ENCODE measurements at places on chromosomes 12 and 14.

DNA sequence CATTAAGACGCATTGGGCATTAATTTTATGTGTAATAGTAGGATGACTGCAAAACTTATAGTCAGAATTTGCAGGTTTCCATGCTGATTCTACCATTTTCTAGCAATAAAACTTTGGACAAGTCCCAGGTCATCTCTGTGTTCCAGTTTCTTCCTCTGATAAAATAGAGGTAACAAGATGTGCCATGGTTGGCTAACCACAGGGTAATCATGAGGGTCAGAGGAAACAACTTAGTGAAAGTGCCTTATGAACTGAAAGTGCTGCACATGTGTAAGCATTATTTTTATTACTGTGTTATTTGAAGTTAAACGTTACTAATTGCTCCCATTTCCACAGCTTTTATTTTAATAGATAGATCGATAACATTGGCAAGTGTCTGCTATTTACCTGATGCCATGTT lies 21.1 kb downstream of the SMCO2 start:
- no peak for DNase-seq

- no peak for DNase-seq
Measured at GRCh38 chr12:25985316-25986175, 27.1 kb downstream of the RASSF8 start.

DNA sequence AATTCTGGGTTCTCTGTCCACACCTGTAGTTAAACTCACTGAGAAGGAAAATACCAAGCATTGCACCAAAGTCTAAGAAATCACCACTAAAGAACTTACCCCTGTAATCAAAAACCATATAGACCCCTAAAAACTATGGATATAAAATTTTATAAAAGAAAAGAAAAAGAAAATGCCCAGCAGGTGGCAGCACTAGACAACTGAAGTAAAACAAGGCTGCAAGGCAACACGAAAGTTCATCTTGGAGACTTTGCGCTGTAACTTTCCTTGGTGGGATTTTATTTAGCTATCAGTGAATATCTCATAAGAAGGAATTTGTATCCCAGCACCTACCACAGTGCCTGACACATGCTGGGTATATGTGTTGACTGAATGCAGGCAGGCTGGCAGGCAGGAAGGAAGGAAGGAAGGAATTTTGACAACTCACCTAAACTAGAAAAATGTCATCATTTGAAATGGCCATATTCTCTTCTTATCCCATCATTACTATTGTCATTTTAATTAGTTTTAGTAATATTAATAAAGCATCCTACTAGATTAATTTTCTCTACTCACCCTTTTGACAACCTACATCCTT lies 68.2 kb upstream of the ETV6 start:
- DNase-seq = peak; percentile 33

DNA sequence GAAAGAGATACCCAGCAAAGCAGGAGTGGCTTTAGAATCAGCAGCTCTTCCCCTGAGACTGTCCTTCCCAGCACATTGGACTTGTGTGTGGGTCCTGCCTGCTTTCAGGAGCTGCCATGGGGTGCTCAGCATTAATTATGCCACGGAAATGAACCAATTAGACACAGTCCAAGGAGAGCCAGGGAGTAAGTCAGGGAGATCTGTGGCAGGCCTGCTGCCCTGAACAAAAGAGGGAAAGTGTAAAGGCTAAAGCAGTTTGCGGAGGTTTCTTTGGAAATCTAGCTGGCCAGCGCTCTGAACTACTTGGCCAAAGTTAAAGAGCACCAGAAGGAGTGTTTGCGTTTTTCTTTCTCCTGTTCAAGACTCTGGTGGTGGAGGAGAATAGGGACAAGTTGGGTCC lies 65.7 kb upstream of the SRSF5 start:
- no peak for DNase-seq

DNA sequence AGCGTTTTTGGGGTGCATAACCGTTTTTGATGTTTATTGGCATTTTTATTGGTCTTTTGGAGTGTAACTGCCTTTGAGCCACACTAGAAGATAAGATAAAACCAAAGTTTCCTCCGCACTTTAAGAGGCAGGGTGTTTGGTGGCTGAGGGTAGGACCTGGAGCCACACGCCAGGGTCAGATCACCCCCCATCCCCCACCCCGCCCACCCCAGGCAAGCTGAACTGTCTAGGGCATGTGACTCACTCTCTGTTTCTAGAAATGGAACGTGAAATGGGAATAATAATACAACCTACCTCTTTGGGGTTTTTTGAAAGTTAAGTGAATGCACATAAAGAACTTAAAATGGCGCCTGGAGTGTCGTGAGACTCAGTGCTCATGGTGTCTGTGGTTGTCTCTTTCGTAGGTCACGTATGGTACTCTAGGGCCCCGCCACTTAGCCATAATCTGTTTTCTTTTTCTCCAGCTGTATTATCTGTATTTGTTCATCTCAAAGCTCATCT lies 56.0 kb downstream of the PPP2R5C start:
- no peak for DNase-seq

DNA sequence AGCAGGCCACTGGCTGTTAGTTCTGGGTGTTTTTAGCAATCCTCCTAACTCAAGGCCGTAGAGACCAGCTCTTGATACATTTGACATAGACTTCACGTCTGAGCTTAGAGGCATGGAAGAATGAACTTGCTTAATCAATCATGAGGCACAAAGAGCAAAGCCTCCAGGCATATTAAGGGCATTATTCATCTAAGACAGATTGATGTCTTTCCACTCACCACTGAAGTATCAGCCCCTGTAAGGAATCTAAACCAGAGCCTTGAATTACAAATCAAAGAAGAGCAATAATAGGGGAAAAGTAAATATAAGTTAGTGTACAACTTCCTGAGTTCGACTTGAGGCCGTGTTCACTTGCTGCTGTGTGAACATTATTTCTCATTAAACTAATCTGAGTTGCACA lies 1470.7 kb downstream of the AACS start:
- no peak for DNase-seq

- peak; percentile 56 for DNase-seq
Measured at GRCh38 chr12:26195641-26196420, 458 bp downstream of the SSPN start.

DNA sequence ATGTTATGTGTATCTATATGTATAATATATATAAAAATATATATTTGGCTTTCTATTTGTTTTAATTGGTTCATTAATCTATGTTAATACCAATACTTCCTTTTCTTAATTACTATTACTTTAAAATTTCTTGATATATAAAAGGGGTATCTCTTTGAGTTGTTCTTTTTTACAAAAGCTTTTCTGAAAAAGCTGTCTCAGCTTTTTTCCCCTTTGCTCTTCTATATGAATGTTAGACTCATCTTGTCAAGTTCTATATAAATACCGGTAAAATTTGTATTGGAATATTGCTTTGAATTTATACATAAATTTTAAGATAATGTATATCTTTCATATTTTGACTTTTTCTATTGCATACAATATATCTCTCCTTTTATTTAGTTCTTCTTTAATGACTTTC lies 139.8 kb upstream of the FOXG1 start:
- no peak for DNase-seq

GRCh38 chr14:69354383-69355153 lies 43.5 kb downstream of the ERH start:
- no peak for DNase-seq

DNA sequence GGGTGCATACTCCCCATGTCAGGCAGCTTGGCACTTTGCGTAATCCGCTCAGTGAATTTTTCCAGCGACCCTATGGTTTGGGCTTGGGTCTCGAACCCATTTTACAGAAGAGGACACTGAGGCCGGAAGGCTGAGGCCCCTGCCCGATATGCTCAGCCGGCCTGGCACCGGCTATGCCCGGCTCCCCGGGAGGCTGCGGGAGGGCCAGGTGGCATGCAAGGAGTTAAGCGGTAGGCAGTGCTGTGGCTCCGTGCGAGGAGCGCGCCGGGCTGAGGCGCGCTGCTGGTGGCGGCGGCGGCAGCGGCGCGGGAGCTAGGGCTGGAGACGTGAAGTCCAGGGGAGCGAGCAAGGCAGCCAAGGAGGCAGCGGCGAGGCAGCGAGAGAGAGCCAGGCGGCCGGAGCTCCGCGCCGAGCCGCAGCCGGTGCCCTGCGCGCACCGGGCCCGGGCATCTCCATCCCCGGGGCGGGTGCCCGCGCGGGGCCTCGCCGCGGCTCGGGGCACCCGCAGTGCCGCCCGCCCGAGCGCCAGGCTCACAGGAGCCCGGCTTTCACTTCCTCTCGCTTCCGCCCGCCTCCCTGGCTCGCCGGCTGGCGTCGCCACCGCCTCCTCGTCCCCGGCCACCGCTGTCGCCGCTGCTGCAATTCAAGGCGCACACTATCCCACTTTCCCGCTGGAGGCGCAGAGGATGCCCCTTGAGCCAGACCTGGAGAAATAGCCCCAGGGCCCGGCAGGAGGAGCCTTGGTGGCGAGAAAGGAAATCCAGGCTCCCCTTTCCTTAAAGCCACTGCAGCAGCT lies at the start of gene WSCD2:
Gene WSCD2, plus strand, starts transcription at position 272 of the 796 bp plus-strand sequence. CDS start 66,545 bp downstream, outside the sequence.
- no peak for DNase-seq

GRCh38 chr14:77044783-77045237 lies 16.3 kb upstream of the IRF2BPL start:
- DNase-seq = no peak

DNA sequence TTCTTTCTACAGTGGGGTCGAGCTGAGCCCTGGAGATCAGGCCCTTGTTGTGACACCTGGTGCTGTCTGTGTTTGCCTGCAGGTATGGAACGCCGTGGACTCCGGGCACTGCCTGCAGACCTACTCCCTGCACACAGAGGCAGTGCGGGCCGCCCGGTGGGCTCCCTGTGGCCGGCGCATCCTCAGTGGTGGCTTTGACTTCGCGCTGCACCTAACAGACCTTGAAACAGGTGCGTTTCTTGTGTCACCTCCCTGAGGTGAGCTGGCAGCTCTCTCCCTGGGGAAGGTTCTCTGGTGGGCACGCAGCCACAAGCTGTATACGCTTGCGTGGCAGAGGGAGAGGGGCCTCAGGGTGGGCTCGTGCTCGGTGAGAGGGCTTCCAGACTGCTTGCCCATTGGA lies 119.3 kb downstream of the BEGAIN start:
- DNase-seq = no peak

DNA sequence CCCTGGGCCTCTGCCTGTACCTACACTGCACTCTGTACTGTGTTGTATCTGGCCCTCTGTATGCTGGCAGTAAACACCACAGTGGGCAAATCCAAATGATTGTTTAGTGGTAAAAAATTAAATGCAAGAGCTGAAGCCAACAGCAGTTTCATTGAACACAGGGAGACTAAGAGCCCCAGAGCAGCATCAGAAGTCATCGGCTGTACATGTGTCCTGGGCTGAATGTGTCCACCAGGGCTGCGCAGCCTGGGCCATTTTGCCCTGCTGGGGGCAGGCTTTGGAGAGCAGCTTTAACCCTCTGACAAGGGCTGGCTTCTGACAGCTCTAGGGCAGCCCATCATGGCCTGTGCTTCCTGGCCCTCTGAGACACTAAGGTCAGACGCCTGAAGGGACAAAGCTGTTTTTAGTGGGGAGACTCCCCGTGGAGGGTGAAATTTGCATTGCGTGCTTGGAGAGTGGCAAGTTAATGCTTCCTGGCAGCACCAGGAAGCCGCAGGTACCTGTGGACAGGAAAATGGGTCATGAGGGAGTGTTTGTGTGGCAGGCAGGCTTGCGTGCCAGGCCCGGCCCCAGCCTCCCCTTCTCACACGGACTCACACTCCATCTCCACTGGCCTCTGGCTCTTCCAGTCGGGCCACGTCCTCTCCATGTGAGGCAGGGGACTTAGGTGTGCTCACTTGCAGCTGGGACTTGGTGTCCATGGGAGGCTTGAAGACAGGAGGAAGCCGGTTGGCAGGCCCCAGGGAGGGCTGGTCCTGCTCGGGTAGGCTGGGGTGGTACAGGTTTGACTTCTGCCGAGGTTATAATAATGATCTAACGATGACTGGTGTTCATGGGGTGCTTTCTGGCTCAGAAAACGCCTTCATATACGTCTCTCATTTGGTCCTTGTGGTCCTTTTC lies 150.1 kb downstream of the TSPAN9 start:
- no peak for DNase-seq

DNA sequence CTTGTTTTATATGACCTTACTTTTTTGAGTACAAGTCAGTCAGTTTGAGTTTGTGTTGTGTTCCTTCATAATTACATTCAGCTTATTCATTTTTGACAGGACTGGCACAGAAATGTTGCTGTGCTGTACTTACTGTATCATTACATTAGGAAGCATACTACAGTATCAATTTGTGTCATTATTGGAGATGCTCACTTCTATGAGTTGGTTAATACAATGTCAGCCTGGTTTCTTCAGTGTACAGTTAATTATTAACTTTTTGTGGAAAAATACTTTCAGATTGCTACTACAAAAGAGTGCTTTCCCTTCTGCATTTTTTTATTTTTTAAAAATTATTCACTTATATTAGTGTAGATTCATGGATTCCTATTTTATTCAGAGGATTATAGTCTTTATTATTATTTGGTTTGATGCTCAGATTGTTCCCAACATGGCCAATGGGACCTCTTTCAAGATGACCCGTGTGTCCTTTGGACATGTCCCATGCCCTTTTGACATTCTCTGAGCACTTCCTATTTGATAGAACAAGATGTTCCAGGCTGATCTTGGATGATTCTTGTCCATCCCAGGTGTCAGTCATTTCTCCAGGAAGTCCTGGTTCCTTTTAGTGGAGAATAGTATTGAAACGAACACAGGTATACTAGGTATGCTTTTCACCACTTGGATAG lies 66.6 kb downstream of the MON2 start:
- no peak for DNase-seq

DNA sequence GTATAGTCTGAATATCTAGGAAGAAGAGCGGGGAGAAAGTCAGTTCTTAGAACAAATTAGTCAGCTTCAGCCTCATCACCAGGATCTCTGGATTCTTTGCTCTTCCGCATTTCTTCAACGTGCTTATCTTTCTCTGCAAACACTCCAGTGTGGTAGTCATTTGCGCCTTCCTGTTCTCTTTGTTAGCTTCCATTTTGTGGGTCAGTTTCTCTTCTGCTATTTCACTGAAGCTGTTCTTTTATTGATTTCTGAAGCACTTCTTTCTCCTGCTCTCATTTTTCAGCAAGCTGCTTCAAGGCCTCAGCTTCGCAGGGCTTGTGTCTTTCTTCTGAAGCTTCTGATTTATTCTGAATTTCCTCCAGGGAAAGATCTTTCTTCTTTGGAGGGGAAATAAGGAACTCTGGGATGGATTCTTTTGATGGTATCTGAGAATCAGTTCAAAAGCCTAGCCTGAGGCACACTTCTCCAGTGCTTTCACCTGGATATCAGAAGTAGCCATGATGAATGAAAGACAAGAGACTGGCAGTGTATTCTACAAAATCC lies 13.5 kb downstream of the AMN1 start:
- DNase-seq = no peak

GRCh38 chr12:26097046-26097878 lies 27.6 kb downstream of the BHLHE41 start:
- DNase-seq = peak; percentile 68
